ENCODE measurements at places on chromosomes 6 and 20.

DNA sequence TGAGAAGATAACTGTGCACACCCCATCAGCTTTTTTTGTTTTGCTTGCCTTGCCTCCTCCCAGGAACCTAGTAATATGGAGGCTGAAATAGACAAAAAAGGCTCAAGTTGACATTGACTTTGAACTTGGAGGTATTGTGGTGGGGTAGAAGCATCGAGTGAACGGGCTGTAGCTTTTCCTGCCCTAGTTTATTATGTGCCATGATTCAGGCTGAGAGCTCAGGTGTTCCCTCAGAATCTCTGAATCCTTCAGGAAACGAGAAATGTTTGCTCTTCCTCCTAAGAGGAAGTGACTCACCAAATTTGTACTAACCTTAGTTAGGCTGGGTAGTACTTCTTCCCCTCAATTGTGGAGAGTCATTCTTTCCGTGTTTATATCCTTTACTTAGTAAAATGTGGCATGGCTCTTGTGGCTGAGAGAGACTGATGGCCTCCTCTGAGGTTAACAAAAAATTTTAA, 98.8 kb downstream of the SASH1 start:
- DNase-seq = no peak

- DNase-seq = no peak
These were observed 54.1 kb downstream of the MAFB start for GRCh38 chr20:40634891-40635290.

DNA sequence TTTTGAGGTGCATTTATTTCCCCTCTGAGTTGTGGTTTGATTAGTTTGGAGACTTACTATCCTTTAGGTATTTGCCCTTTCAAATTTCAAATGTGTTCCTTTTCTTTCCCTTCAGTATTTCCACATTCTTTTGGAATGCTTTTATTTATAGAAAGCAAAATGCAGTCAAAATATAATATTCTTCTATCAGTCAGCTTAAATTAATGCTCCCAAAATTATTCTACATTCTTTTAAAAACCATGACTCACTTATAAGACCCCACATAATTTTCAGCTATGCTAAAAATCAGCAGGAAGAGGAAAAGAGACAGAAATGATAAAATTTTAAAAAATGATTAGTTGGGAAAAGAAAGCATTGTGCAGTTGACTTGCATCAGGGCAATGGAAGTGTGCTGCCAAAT, 180.0 kb upstream of the SMLR1 start:
- DNase-seq = no peak

DNA sequence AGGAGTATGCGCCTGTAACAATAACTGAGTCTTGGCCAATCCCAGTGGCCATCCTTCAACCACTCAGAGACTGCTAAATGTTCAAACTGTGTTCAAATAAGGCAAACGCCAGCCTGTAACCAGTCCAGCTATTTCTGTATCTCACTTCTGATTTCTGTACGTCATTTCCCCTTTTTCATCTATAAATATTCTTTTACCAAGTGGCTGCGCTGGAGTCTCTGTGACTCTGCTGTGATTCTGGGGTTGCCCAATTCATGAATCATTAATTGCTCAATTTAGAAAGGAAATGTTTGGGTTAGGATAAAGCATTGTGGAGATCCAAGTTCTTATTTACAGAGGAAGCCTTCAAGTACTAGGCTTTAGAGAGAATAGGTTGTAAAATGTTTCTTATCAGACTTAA, 89.8 kb upstream of the UST start:
- DNase-seq = no peak

DNA sequence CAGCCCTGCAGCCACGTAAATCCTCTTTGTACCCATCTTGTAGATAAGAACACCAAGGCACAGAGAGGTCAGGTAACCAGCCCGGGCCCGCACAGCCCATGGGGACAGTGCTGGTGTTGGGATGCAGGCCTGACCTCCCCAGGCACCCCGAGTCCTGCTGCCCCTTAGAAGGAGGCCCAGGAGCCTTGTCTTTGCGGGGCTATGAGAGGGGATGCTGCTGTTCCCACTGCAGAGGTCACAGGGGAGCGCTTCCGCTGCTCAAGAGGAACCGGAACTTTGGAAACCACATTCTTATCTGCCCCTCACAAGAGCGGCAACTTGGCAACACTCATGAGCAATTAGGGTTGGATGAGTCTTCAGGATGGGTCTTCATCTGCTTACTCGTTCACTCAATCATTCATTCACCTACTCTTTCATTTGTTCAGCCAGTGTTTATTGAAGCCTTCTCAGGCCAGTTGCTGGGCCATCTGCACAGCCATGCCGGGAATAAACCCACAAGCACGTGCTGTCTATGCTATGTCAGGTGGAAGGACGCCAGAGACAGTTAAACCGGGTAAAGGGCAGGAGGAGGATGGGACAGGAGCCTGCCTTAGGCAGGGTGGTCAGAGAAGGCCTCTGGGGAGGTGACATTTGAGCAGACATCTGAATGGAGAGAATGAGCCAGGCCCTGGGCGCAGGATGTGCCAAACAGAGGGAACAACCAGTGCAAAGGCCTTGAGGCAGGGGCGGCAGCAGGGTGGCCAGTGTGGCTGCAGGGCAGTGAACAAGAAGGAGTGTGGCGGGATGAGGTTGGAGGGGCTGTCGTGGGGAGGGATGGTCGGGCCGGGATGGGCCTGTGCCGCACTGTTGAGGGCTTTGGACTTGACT, 60.8 kb downstream of the RBM38 start:
- no peak for DNase-seq

GRCh38 chr6:143192766-143193165, 132.1 kb downstream of the AIG1 start:
- no peak for DNase-seq

GRCh38 chr6:125196613-125197012, 43.0 kb downstream of the TPD52L1 start:
- DNase-seq = no peak

GRCh38 chr20:8480597-8480996, 348.5 kb downstream of the PLCB1 start:
- DNase-seq = no peak

DNA sequence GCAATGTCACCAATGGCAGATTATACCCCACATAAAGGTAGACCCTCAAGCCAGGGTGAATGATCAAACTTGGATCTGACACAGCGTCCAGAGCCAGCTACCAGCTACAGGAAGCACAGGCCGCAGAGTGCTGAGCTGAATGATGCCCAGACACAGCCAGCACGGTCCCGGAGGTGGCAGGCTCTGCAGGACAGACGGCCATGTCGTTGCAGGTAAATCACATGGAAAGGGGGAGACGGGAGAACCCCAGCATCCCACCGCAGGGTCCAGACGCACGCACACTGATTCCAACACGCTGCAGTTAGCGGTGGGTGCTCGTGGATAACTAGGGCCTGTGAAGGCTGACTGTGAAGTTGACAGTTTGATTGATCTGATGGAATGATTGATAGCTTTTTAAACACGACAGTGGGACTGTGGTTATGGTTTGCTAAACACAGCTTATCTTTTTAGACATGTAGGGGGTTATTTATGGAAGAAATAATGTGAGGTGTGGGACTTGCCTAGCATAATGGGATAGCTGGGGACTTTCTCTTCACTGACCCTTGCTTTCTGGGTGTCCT, 228.5 kb downstream of the ERMARD start:
- no peak for DNase-seq

Data from stimulated activated CD4-positive, alpha-beta T cell treated with anti-CD3 and anti-CD28 coated beads, Interleukin-4, amount 100 ng/mL, for 4 hours (primary cell).